ENCODE measurements at places on chromosomes 5 and 9. TPM values are rescaled to one million over a fixed set of nuclear protein-coding genes. Genes with fewer than 3 reads are reported as not detected.

DNA sequence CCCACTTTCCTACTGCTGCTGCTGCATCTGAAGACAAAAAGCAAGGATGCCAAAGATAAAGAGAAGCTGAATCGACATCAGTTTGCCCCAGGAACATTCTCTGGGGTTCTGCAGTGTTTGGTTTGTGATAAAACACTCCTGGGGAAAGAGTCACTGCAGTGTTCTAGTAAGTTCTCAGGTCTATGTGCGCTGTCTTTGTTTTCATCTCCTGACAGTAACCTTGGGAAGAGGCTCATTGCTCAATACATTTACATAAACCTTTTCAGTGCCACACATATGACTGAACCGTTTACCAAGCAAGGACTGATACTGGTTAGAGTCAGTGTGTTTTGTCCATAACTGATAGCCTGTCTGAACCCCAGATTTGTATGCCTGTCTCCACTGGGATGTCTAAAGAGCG lies 232.1 kb downstream of the ARHGEF28 start:
- no peaks in the 10 kb centered on the region for H3K4me1 ChIP-seq
- DNase-seq: no peak
- H3K27me3 ChIP-seq: peaks cover 6% of the 10 kb centered on the region
- no peak overlapping the region for H3K4me3 ChIP-seq
- H3K36me3 ChIP-seq: no peaks in the 10 kb centered on the region
- H3K27ac ChIP-seq: no peak overlapping the region

DNA sequence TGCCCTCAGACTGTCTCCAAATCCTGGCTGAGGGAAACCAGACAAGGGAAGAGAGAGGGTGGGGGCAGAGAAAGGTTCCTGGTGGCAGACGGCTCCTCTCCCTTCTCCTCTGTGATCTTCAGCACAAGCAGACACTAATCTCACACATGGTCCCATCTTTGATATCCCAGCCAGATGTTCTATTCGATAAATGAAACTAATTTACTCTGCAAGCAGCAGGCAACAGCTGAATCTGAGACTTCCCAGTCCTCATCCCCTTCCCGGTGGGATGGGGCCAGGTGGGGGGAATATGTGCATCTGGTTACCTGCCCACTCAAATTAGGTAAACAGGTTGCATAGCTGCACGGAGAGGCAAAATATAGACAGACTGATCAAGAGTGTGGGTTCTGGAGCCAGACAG lies 208.9 kb upstream of the PANK3 start:
- no peaks in the 10 kb centered on the region for H3K36me3 ChIP-seq
- H3K27me3 ChIP-seq: peaks cover 2% of the 10 kb centered on the region

DNA sequence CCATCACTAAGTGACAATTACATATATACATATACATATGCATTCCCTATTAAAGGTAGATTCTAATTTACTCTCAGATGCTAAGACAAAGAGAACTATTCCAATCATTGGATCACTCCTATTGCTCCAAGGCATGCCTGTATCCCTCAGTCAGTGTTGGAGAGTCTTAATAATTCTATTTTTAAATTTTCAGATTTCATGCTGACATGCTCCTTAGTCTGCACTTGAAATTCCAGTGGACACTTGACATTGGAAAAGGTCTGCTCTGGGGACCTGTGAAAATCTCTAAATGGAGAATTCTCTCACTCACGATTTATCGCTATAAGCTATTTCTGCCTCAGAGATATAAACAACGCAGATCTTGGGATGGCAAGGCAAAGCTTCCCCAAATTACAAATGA lies 3.9 kb upstream of the FUBP3 start:
- peaks cover 14% of the 10 kb centered on the region for H3K4me1 ChIP-seq
- no peak overlapping the region for H3K27ac ChIP-seq
- no peak for DNase-seq
- peaks cover 4% of the 10 kb centered on the region for H3K27me3 ChIP-seq

GRCh38 chr9:82275258-82275927 lies 286.8 kb downstream of the SPATA31D1 start:
- no peak overlapping the region for H3K4me3 ChIP-seq
- H3K36me3 ChIP-seq: no peaks in the 10 kb centered on the region
- H3K27me3 ChIP-seq: no peaks in the 10 kb centered on the region
- H3K27ac ChIP-seq: no peak overlapping the region
- DNase-seq: no peak

- no peaks in the 10 kb centered on the region for H3K4me1 ChIP-seq
- H3K36me3 ChIP-seq: no peaks in the 10 kb centered on the region
- no peak overlapping the region for H3K27ac ChIP-seq
- no peak overlapping the region for H3K4me3 ChIP-seq
- no peak for DNase-seq
- H3K27me3 ChIP-seq: peaks cover 3% of the 10 kb centered on the region
Measured at GRCh38 chr9:130998597-130999244, 10.3 kb upstream of the LAMC3 start.

- DNase-seq: no peak
- H3K4me3 ChIP-seq: no peak overlapping the region
- H3K36me3 ChIP-seq: no peaks in the 10 kb centered on the region
- no peak overlapping the region for H3K27ac ChIP-seq
- peaks cover 7% of the 10 kb centered on the region for H3K27me3 ChIP-seq
Measured at GRCh38 chr5:133918316-133918715, 50.1 kb downstream of the C5orf15 start.

- H3K27me3 ChIP-seq: peaks cover 3% of the 10 kb centered on the region
- no peaks in the 10 kb centered on the region for H3K36me3 ChIP-seq
- DNase-seq: no peak
- H3K4me3 ChIP-seq: no peak overlapping the region
- H3K27ac ChIP-seq: no peak overlapping the region
Measured at GRCh38 chr9:134293611-134294152, 32.6 kb upstream of the RXRA start.

- DNase-seq: no peak
- no peak overlapping the region for H3K27ac ChIP-seq
- no peaks in the 10 kb centered on the region for H3K27me3 ChIP-seq
- no peaks in the 10 kb centered on the region for H3K36me3 ChIP-seq
Measured at GRCh38 chr5:87155106-87155505, 112.6 kb upstream of the RASA1 start.

DNA sequence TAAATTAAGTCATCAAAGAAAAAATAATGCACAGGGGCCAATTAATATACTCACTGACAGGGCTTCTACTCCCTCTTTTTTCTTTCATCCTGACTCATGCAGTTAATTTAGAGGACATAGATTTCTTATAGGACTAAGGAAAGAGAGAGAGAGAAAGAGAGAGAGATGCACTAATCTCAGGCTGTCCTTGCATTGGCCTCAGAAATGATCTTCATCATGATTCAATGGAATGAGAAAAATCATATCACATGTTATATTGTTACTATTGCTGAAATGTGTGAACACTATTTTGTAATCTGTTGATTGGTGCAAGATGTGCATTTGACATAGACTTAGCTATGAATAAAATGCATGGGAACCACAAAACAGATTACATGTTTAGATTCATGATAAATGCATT lies 608.3 kb upstream of the NUDT12 start:
- no peak overlapping the region for H3K27ac ChIP-seq
- H3K27me3 ChIP-seq: no peaks in the 10 kb centered on the region
- H3K4me3 ChIP-seq: no peak overlapping the region
- H3K36me3 ChIP-seq: no peaks in the 10 kb centered on the region

GRCh38 chr9:134210908-134211810 lies 46.8 kb upstream of the RNU6ATAC start:
- H3K4me3 ChIP-seq: no peak overlapping the region
- H3K36me3 ChIP-seq: no peaks in the 10 kb centered on the region
- H3K27ac ChIP-seq: no peak overlapping the region
- no peaks in the 10 kb centered on the region for H3K27me3 ChIP-seq
- no peak for DNase-seq

DNA sequence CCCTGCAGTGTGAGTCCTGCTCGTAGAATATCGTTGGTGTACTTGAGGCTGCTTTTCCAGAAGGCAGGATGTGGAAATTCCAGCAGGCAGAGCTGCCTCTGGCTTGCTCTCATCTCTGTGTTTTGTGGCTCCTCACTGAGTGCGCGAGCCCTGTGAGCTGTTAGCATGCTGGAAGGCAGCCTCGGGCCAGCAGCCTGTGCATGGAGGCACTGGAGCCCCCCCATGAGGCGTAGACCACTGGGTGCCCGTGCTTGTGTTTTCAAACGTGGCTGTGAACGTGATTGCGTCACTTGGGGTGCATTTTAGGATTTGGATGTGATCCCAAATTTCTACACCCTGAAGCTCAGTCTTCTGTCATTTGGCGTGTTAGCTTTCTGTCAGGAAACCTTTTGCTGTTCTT lies 3.2 kb downstream of the WDR5 start:
- no peak overlapping the region for H3K27ac ChIP-seq
- H3K4me3 ChIP-seq: no peak overlapping the region
- DNase-seq: no peak
- peaks cover 29% of the 10 kb centered on the region for H3K4me1 ChIP-seq
- H3K27me3 ChIP-seq: no peaks in the 10 kb centered on the region

DNA sequence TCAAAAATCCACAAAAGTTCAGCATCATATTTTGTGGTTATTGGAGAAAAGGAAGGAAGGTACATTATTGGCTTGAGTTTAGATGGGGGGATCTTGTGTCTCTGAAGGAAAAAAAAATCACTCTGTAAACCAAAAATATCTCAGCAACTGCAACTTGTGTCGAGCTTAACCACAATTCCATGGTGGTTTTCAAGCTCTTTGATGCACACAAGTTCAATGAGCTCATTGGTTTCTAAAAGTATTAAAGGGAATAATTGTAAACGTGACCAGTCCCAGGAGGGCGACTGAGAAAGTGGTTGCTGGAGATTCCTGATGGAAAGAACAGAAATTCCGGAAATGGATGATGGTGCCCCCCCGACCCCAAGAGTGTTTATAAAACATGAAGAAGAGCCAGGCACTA lies 173.8 kb downstream of the PSAT1 start:
- no peak overlapping the region for H3K27ac ChIP-seq
- H3K36me3 ChIP-seq: no peaks in the 10 kb centered on the region
- no peak for DNase-seq
- peaks cover 3% of the 10 kb centered on the region for H3K27me3 ChIP-seq

GRCh38 chr5:158543539-158544387 lies 556.0 kb downstream of the EBF1 start:
- peaks cover 13% of the 10 kb centered on the region for H3K4me1 ChIP-seq
- DNase-seq: no peak
- H3K36me3 ChIP-seq: no peaks in the 10 kb centered on the region
- no peaks in the 10 kb centered on the region for H3K27me3 ChIP-seq
- H3K27ac ChIP-seq: no peak overlapping the region

DNA sequence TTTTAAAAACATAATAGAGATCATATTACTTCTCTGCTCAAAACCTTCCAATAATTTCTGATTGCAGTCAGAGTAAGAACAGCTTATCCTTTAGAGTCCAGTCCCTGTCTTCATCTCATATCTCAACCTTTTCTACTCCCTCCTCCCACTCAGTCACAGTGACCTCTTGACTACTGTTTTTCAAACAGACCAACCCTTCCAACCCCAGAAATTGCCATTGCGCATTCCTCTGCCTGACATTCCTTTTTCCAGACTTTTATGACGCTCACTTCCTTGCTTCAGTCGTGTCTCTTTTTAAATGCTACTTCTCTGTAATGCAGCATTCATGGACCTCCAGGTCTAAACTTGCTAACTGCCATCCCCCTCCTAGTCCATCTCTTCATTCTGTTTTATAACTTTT lies 800.5 kb downstream of the BRINP1 start:
- no peak for DNase-seq
- H3K27ac ChIP-seq: no peak overlapping the region
- no peaks in the 10 kb centered on the region for H3K36me3 ChIP-seq
- H3K4me3 ChIP-seq: no peak overlapping the region
- H3K27me3 ChIP-seq: no peaks in the 10 kb centered on the region
- no peaks in the 10 kb centered on the region for H3K4me1 ChIP-seq

DNA sequence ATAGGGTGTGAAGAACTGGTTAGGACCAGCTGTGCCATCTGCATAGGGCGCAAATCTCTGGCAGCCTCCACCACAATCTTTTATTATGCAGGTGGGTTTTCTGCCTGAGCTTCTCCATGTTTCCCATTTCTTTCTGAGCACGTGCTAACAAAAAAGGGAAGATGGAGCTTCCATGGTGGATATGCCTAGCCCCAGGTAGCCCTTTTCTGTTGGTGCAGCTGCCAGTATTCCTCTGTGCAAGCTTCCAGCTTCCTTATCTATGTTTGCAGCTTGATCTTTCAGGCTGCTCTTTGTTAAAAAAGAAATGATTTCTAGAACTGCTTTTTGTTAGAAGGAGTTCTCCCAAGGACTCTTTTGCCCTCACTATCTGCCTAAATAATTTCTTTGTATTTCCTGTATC lies 95.0 kb upstream of the EPB41L4A start:
- H3K4me1 ChIP-seq: no peaks in the 10 kb centered on the region
- no peak for DNase-seq
- no peak overlapping the region for H3K4me3 ChIP-seq
- H3K27ac ChIP-seq: no peak overlapping the region
- no peaks in the 10 kb centered on the region for H3K36me3 ChIP-seq

- no peaks in the 10 kb centered on the region for H3K4me1 ChIP-seq
- no peak overlapping the region for H3K4me3 ChIP-seq
- H3K36me3 ChIP-seq: no peaks in the 10 kb centered on the region
- no peak for DNase-seq
Measured at GRCh38 chr9:124032247-124032646, 20.7 kb downstream of the LHX2 start.

GRCh38 chr5:180259260-180259611 lies 32.6 kb downstream of the MAPK9 start:
- no peaks in the 10 kb centered on the region for H3K27me3 ChIP-seq
- no peak for DNase-seq
- no peak overlapping the region for H3K4me3 ChIP-seq
- H3K36me3 ChIP-seq: peaks cover 85% of the 10 kb centered on the region
- no peaks in the 10 kb centered on the region for H3K4me1 ChIP-seq

- no peaks in the 10 kb centered on the region for H3K36me3 ChIP-seq
- H3K4me3 ChIP-seq: no peak overlapping the region
- no peaks in the 10 kb centered on the region for H3K27me3 ChIP-seq
- H3K27ac ChIP-seq: no peak overlapping the region
Measured at GRCh38 chr9:12695474-12695873, 2.3 kb downstream of the TYRP1 start.

GRCh38 chr9:129910628-129911567 lies 75.6 kb downstream of the USP20 start:
- H3K36me3 ChIP-seq: peaks cover 55% of the 10 kb centered on the region
- peak overlapping the region; percentile 52 for H3K27ac ChIP-seq
- H3K27me3 ChIP-seq: no peaks in the 10 kb centered on the region
- no peak for DNase-seq
- no peak overlapping the region for H3K4me3 ChIP-seq

DNA sequence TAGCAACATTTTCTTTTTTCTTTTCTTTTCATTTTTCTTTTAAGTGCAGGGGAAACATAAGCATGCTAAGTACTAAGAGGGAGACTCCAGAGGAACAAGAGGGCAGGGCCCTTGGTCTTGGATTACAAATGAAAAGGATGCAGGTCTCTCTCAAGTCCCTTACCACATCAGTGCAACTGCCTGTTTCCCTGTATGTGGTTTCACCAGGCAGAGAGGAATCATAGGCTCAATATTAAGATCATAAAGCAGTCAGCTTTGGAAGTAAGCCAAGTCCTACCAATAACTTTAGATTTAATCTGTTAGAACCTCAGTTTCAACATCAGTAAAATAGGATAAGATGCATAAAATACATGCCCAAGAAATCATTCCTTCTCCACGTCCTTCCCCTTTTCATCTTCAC lies 422.7 kb upstream of the PAPPA start:
- H3K4me1 ChIP-seq: no peaks in the 10 kb centered on the region
- DNase-seq: no peak
- H3K4me3 ChIP-seq: no peak overlapping the region
- H3K36me3 ChIP-seq: no peaks in the 10 kb centered on the region
- H3K27me3 ChIP-seq: no peaks in the 10 kb centered on the region

The HSPB3 gene
- total RNA-seq: not detected

The BAAT gene
- not detected for total RNA-seq

The ITK gene
- 263 TPM for total RNA-seq

The PRRT1B gene
- not detected for total RNA-seq

The EPB41L4A gene
- 1.0 TPM for total RNA-seq

The RUSC2 gene
- total RNA-seq: 2.3 TPM

The PCDHGA1 gene
- not detected for total RNA-seq

The SPATA31E1 gene
- total RNA-seq: not detected

The GMCL2 gene
- not detected for total RNA-seq
